ENCODE measurements at places on chromosomes 5 and 9. TPM values are rescaled to one million over a fixed set of nuclear protein-coding genes. Genes with fewer than 3 reads are reported as not detected.
A peak's percentile ranks its signal among the peaks of the same experiment; 100 is the strongest.

- peak; percentile 6 for DNase-seq
Measured at GRCh38 chr9:122498883-122499288, 11.7 kb upstream of the OR1J2 start.

- no peak for DNase-seq
Measured at GRCh38 chr5:171067540-171068130, 205.8 kb downstream of the RANBP17 start.

DNA sequence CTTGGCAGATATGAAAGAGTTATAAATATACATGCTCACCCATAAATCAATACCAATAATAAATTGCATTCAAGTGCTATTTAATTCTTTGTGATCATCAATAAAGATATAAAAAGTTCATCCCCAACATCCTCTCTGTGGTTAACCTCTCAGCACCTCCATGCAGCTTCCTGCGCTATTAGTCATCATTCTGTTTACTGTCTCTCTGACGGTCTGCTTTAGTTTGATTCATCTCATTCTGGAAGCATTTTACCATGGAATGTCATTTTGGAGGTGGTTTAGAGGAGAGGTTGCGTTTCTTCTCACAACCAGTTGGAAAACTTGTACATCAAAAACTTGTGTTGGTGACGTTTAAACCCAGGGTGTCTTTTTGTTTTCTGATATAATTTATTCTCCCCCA lies 486.6 kb downstream of the BRINP1 start:
- DNase-seq: no peak

DNA sequence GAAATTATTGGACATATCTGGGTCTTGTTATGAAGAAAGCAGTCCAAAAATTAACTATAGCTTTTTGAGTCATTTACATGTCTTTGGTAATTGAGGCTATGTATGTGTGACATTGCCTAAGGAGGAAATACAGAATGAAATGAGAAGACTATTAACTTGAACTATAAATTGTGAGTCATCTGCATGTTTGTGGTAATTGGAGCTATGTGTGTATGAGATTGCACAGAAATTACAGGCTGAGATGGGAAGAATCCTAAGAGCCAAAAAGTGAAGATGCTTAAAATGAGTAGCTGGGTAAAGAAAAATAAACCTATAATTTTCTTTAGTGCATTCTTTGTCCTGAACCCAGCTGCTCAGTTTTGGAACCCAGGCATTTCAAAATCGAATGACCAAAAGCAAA lies 747.6 kb upstream of the EDIL3 start:
- DNase-seq: no peak

- no peak for DNase-seq
Measured at GRCh38 chr5:9314558-9314957, 231.3 kb downstream of the SEMA5A start.

DNA sequence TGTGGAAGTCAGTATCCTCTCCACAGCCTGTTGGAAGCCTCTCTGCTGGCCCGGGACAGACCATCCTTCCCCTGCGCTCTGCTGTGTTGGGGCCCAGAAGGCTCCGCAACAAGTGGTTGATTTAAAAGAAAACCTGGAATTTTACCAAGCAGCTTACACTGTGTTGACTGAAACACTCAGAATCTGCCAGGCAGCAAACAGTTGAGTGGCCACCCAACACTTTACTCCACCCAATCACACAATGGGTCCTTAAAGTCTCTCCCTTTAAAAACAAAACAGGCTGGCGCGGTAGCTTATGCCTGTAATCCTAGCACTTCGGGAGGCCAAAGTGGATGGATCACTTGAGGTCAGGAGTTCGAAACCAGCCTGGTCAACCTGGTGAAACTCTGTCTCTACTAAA lies 28.0 kb upstream of the DMRT3 start:
- no peak for DNase-seq

- DNase-seq: no peak
Measured at GRCh38 chr5:168182269-168182668, 109.2 kb upstream of the WWC1 start.

- DNase-seq: no peak
Measured at GRCh38 chr9:122642226-122642625, 15.2 kb downstream of the OR1B1 start.

DNA sequence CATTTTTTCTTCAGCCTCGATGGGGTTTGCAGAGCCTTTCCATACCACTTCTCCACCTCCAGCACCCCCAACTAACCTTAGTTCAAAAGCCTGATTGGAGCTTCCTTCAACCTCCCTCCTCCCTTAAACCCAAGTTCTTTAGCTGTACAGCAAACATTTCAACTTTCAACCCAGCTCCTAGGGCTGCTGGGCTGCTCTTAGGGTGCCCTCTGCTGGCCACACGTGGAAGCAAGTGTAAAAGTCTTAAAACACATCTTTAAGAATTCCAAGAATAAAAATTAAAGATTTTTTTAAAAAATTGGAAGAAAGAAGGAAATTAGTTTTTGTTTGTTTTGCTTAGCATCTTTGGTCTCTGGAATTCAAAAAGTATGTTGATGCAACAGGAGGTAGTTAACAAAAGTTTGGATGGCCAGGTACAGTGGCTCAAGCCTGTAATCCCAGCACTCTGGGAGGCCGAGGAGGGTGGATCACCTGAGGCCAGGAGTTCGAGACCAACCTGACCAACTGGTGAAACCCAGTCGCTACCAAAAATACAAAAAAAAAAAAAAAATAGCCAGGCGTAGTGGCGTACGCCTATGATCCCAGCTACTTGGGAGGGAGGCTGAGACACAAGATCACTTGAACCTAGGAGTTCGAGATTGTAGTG lies 15.5 kb upstream of the HSD17B3 start:
- DNase-seq: peak; percentile 69

DNA sequence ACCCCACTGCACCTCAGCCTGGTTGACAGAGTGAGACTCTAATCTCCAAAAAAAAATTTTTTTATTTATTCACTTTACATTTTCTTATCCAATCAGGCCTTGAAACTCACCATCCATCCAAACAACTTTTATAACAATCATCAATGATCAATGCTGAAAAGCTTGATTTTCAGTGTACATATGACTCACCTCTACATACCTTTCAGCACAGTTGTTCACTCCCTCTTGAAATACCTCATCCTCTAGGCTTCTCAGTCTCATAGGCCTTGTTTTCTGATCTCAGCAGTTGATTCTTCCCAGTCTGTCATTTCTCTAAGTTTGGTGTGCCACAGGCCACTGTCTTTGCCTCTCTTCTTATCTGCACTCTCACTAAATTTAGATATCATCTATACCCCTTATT lies 36.2 kb downstream of the GRIN3A start:
- no peak for DNase-seq

DNA sequence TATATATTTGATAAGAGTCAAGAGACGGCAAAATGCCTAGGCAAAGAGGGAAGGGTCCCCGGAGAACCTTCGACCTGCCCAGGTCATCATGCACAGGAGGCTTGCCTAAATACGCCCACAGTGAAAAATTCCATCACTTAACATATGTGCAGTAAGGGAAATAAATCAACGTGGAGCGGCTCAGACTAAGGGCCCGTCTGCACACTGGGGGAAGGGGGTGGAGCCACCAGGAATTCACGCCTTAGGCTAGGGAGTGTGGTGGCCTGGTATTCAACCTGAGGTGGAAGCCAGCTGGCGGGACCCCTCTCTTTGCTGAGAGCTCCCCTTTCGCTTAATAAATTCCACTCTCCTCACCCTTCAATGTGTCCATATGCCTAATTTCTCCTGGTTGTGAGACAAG lies 8.3 kb downstream of the PTBP3 start:
- no peak for DNase-seq

DNA sequence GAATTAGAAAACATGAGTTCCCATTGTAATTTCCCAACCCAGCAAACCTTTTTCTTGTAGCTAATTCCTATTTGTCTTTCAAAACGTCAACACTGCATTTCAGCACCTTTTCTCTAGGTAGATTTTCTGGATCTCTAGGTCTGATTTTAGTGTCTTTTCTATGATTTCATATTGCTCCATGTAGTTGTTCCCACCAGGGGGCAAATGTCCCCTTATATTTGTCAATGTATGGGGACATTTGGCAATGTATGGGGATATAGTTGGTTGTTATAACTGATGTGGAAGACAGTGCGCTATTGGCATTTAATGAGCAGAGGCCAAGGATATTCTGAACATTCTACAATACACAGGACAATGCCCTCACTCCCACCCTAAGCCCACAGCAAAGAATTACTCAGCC lies 273.9 kb upstream of the ADRA1B start:
- no peak for DNase-seq

GRCh38 chr5:171632616-171633015 lies 153.0 kb upstream of the SMIM23 start:
- DNase-seq: no peak

TOMM5 gene
- 75.4 TPM for polyA plus RNA-seq

F12 gene
- 0.43 TPM for polyA plus RNA-seq

SARDH gene
- 4.9 TPM for polyA plus RNA-seq
